ENCODE measurements at places on chromosomes 1 and 21.

DNA sequence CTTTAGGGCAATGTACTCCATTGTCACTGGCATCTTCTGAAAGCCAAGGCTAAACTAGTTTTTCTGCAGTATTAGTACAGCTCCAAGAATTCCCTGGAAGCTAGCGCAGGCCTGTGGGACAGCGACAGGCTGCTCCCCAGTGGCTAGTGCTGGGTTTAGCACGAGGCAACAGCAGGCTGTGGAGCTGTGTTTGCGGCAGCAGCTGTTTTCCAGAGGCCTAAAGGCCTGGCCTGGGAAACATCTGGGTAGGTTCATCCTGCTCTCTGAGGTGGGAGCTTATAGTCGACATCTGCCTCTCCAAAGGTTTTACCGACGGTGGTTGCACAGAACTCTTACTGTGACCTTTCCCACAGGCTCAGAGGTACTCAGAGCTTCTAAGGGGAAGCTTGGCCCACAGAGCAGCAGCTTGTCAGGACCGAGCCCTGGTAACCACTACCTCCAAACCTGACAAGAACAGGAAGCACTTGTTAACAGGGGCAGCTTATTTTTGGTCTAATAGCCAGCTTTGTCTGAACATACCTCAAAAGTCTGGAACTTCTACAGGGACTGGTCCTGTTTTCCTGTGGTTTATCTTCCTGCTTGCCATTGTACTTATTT, 17.2 kb downstream of the CC2D1B start:
- no peak for DNase-seq

GRCh38 chr1:215256936-215257679, 174.6 kb downstream of the KCNK2 start:
- DNase-seq, result no peak

DNA sequence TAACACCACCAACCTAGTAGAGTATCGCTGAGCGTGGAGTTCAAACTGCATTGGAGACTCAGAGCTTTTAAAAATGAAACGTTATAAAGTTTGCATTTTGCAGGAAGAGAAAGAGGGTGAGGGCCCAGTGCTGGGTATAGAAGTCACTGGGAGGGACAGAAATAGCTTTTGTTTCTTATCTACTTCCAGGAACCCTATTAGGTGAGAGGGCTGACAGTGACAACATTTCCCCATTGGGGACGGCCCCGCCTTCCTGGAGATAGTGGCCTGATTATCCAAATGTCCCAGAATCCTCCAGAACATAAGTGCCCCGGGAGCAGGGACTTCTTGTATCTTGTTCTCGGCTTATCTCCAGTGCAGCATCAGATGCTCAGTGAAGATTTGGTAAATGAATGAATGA, 574.9 kb downstream of the PTPRU start:
- DNase-seq, result no peak

DNA sequence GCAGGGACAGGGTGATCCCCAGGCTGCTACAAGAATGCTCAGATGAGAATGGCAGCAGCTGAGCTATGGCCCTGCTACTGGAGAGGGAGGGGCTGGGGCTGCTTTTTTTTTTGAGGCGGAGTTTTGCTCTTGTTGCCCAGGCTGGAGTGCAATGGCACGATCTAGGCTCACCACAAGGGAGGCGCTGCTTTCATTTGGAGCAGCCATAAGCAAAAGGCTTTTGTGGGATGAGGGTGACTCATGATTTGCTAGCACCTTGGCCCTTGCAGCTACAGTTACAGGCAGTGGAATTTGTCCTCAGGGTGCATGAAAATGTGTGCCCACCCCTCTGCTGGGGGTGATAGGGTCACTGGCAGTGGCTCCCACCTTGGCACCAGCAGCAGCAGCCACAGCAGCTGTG, 32.4 kb upstream of the CYP4A22 start:
- no peak for DNase-seq

All from thoracic aorta (tissue), 2 donors.